ENCODE measurements at places on chromosomes 7 and 10.

GRCh38 chr10:78619896-78620295 lies 448.9 kb upstream of the ZMIZ1 start:
- no peak for DNase-seq

- no peak for DNase-seq
Observed at GRCh38 chr10:19577807-19578206, 238.4 kb upstream of the PLXDC2 start.

DNA sequence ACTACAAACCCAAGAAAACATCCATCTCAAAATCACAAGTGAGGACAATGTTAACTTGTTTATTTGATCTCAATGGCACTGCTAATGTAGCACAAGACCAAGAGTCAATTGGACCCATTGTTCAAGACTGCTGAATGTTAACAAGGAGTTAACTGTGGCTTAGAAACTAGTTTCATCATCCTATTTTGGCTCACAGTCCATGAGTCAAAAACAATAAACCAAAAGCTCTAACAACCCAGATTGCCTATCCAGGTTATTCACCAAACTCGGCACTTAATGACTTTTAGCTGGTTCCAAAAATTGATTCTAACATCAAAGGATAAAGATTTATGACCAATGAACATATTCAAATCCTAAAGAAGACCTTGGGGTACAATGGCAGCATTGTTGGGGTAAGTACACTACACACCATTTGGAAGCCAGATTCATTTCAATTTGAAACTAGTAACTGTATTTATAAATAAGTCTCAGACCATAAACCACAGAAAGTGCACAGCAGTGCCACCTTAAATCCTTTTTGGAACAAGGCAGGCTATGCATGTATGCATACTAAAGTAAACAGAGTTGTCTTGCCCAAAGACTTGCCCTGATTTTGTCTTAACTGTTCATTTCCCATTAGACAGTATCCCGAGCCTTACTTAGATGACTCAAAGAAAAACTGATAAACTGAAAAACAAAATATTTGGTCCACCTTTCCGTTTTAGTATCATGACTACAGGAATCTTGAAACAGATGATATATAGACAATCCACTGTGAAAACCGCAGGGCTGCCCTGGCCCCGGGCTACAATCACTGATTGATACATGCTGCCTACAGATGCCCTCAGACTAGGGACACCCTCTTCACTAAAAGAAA lies 84.5 kb downstream of the SRPK2 start:
- no peak for DNase-seq

DNA sequence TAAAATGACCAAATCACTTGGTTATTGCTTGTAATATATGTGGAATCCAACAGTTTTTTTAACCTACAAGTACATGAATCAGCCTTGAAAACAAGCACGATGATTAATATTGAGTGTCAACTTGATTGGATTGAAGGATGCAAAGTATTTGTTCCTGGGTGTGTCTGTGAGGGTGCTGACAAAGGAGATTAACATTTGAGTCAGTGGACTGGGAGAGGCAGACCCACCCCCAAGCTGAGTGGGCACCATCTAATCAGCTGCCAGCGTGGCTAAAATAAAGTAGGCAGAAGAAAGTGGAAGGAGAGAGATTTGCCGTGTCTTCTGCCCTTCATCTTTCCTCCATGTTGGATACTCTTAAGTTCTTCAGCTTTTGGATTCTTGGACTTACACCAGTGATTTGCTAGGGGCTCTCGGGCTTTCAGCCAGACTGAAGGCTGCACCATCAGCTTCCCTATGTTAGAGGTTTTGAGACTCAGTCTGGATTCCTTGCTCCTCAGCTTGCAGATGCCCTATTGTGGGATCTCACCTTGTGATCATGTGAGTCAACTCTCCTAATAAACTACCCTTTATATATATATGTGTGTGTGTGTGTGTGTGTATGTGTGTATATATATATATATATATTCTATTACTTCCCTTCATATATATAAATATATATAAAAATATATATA lies 118.4 kb upstream of the WDR11 start:
- DNase-seq: no peak

GRCh38 chr7:70738151-70738885 lies 393.6 kb upstream of the GALNT17 start:
- DNase-seq: no peak

DNA sequence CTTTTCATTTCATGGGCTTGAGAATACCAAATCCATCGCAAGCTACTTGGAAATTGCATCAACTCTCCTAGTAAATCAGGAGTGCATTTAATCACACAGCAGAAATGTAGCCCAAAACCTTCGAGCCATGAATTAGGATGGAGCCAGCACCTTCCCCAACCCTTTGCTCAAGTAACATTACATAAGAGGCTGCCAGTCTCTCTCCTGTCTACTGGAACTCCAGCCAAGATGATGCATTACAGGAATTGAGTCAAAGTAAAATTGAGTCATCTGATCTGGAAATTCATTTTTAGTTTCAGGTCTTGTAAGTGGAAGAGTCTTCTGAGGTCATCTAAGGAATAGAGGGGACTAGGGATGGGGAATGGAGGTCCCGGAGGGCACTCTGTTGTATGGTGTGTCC lies 69.7 kb upstream of the FHIP2A start:
- no peak for DNase-seq

DNA sequence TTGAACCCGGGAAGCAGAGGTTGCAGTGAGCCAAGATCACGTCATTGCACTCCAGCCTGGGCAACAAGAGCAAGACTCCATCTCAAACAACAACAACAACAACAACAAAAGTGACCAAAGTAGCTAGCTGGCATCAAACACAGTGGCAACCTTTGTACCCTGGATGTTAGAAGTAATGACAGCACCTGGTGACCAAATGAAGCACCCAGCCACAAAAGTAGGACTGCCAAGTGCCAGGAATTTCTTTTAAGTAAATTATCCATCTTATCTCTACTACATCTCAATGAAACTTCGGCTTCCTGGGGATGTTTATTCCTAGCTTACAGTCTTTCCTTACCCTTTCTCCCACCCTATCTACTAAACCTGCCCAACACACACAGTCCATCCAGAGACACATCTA lies 18.8 kb downstream of the SRPK2 start:
- no peak for DNase-seq

- DNase-seq: no peak
Observed at GRCh38 chr10:27770181-27770580, 24.6 kb upstream of the MKX start.

DNA sequence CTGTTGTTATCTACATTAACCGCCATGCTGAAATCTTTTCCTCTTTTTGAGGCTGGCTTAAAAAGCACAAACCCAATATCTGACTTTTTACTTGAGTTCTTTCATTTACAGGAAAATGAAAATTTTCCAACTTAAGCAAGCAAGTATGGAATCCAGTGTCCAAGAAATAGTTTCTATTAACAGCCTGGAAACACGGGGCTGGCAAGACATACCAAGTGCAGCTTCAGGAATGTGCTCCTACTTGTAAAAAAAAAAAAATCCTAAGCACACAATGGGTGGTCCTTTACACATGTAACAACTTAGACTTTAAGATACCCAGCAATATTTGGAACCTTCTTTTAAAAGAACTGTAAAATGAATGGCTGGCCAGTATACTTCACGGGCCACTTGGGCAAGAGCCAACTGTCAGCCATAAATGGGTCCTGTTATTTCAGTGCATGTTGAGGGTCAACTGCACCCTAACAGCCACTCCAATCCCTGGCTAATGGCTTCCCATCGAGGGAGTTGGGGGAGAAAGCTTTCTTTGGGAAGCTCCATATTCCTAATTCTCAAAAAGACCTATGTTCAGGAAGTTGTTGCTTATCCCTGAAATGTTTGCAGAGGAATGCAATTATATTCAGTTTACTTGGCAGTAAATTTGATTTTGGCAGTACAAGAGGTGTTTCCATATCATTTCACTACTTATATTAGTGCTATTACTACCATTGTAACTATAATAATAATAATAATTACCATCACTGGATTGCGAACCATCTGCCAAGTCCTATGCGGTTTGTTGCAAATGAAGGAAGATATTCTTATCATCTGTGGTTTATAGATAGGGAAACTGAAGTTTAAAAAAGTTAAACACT lies 236.4 kb upstream of the TMEM72 start:
- DNase-seq: no peak

DNA sequence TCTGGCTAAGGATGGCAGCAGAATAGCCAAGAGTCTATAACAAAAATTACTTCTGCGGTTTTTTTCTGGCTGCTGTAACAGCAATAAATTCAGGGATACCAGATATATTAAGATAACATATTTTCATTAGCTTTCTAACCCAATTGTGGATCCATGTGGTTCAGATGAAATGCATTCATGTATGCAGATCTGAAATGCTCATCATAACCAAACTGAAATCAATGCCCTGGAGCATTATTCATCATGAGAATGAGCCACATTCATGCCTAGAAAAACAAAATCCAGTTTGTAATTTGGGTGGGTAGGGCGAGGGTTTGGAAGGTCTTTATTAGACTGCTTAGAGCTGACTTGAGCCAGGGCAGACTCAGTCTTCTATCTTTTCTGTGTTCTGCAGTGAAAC lies 69.8 kb upstream of the SEMA3A start:
- DNase-seq: no peak

GRCh38 chr10:80144696-80145131 lies 12.2 kb downstream of the PLAC9 start:
- DNase-seq: no peak

- DNase-seq: no peak
Observed at GRCh38 chr10:62634576-62634975, 169.9 kb upstream of the ADO start.

- no peak for DNase-seq
Observed at GRCh38 chr10:79079490-79080355, 11.0 kb downstream of the ZMIZ1 start.

DNA sequence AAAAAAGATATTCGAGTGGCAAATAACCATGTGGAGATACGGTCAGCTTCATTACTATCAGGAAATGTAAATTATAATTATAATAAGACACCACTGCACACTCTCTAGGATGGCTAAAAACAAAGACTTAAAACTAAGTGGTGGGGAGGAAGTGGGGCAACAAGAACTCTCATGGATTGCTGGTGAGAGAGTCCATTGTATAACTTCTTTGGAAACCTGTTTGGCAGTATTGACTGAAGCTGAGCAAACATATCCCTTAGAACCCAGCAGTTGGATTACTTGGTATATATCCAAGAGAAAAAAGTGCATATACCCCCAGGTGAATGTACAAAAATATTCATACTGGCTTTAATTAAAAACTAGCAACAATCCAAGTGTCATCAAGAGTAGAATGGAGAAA lies 133.7 kb upstream of the CTBP2 start:
- DNase-seq: no peak

DNA sequence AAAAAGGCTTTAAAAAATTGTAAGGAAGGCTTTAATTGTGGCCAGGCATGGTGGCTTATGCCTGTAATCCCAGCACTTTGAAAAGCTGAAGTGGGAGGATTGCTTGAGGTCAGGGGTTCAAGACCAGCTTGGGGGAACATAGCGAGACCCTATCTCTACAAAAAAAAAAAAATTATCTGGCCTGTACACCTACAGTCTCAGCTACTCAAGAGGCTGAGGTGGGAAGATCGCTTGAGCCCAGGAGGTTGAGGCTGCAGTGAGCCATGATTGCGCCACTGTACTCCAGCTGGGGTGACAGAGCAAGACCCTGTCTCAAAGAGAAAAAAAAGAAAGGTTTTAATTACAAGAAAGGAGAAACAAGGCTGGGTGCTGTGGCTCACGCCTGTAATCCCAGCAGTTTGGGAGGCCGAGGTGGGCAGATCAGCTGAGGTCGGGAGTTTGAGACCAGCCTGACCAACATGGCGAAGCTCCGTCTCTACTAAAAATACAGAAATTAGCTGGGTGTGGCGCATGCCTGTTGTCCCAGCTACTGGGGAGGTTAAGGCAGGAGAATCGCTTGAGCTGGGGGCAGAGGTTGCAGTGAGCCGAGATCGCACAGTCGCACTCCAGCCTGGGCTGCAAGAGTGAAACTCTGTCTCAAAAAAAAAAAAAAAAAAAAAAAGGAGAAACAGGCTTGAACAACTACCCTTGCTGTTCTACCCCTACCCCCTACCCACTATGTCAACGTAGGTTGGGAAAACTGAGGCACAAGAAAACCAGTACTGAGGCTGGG lies 83.7 kb downstream of the CARD11 start:
- DNase-seq: no peak

DNA sequence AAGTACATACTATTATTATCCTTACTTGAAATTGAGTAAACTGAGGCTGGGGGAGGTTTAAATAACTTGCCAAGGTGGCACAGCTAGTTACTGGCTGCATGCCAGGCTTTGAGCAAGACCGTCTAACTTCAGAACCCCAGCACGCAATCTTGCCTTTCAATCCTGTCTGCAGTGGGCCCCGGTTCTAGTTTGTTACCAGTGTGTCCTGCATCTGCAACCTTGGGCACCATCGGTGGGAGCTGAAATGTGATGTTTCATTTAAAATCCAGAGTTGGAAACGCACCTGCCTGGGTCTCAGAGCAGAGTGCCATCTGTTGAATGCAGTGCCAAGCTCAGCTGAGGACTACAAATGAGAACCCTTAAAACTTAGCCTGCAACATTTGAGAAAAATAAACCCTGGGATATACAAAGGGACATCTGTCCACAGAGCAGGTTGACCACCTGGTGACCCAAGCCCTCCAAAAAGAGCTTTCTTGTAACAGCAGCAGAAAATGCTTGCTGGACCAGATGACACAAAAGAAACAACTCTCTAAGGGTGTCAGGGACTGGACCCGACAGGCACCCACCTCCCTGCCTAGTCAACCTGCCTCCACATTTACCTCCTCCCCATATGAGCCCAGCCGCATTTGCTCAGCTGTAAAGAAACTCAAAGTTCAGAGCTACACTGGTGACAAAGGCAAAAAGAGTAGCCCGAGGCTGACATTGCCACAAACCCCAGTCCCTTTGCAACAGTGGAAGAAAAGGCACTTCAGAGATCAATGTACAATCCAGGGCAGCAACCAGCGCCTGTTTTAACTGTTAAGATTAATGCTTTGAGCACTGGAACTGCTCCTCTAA lies 1.7 kb downstream of the SH3PXD2A start:
- no peak for DNase-seq

GRCh38 chr7:15561835-15562234 lies at the start of gene AGMO:
AGMO (minus strand) TSS chr7:15562015.
- no peak for DNase-seq

DNA sequence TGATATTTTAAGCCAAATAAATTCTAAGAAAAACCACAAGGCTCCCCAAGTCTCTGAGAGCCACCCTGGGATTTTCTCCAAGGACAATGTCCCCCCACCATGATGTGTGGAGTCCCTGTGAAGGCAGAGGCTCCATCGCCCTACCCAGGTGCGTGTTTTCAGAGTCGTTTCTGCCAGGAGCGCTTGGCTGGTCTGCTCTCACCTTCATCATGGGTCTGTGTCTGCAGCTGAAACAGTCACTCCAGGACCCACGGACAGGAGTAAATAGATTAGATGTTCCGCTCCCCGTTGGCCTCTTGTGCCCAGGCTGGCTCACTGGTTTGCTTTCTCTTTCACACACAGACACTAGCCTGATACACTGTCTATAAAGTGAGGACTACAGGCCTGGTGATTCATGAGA lies 217.5 kb downstream of the SFMBT2 start:
- DNase-seq: no peak

- no peak for DNase-seq
Observed at GRCh38 chr10:130363899-130364445, 227.8 kb downstream of the GLRX3 start.

GRCh38 chr10:101120884-101121653 lies 10.0 kb upstream of the TLX1 start:
- no peak for DNase-seq

Measured in iPS DF 19.7 (cell line).